ENCODE measurements at places on chromosomes 1 and 21.
A peak's percentile ranks its signal among the peaks of the same experiment; 100 is the strongest.

DNA sequence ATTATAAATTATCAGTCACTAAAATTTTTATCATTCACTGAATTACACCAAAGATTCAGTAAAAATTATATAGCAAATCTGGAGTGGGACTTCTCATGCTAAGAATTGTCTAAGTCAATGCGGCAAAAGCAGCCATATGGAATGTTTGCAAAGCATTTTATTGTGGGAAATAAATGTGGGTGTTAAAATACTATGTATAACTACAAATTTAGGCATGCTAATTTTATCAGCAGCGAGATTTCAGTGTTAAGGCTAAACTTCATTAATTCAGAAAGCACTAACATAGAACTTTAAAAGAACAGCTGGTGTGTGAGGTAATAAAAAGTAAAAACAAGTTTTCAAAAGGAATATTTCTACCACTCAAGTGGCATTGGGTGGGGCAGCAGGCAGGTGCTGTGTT lies 21.4 kb downstream of the COLGALT2 start:
- DNase-seq, result no peak

DNA sequence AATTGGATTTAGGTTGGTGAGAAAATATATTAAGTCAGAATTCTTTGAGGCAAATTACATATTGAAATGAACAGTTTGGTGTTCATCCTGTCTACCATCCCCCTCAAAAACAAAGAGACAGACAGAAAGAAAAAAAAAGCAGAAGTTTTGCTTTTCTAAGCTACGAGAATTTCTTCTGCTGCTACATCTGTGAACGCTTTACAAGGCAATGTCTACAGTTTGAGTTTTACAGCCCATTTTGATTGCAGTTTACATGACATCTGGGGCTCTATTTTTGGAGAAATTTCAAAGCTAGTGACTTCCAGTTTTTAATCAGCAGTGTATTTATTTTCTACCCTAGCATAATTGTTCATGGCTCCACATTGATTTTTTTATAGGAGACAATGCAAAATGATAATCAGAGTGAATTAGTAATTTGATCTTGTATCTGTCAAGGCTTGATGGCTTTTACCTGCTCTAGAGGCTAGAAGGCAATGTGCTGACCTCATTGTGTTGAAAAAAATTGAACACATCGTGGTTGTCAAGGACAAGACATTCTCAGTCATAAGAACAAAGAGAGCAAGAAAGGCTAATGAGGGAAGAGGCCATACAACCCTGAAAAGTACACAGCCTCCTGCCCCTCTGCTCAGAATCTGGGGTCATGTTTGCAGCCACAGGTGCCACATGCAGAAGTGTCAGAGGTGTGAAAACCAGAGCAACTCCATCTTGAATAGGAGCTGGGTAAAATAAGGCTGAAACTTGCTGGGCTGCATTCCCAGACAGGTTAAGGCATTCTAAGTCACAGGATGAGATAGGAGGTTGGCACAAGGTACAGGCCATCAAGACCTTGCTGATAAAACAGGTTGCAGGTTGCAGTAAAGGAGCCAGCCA lies 201.0 kb upstream of the CAMK1G start:
- DNase-seq, result no peak

DNA sequence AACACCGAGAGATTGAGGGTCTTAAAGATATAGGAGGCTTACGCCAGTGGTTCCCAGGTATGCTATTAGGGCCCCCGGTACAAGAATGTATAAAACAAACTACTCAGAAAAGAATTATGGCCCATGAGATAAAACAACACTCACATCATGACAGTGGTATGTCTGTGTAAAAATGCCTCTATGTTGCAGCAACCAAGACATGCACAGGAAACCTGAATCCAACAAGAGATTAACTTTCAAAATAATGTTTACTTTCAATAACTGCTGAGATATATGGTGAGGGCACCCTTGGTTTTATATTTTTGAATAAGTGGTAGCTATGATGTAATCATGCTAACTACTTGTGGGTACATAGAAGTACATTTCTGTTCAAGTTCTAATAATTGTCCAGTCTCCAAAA lies 74.9 kb downstream of the PUM1 start:
- peak; percentile 54 for DNase-seq

- no peak for DNase-seq
Measured at GRCh38 chr1:97824624-97825023, 96.2 kb downstream of the DPYD start.

- DNase-seq, result no peak
Measured at GRCh38 chr1:177301425-177302124, 130.8 kb downstream of the BRINP2 start.

GRCh38 chr1:111656086-111657017 lies 36.8 kb downstream of the RAP1A start:
- DNase-seq, result peak; percentile 71

DNA sequence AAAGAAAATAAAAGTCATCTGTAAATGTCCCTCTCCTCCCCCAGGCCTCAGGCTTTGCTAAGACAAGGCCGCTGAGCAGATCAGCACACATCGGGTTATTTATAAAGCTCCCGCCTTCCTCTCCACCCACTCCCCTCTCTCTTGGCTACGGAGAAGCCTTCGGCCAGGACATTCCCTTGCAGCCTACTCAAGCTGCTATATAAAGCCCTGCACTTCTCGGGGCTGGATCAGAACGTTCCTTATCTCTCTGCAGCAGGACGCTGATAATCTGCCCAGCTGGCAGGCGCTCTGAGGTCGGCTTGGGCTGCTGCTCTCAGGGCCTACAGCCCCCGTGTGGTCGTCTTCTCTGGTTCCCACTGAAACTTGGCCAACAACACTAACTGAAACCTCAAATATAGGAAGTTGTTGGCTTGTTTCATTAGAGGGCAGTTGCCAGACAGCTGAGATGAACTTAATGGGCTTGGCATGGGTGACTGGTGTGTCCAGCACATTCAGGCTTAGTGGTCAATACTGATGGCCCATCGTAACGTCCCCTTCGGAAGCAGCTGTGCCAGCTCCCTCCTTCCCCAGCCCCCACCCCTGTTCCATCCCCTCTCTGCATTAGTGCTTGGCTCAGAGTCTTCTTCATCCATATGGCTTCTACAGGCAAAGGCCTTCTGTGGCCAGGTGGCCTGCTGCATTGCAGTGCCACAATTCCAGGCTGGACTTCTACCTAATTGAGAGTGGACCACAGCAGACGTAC lies 64.6 kb downstream of the IER5 start:
- DNase-seq, result peak; percentile 76

DNA sequence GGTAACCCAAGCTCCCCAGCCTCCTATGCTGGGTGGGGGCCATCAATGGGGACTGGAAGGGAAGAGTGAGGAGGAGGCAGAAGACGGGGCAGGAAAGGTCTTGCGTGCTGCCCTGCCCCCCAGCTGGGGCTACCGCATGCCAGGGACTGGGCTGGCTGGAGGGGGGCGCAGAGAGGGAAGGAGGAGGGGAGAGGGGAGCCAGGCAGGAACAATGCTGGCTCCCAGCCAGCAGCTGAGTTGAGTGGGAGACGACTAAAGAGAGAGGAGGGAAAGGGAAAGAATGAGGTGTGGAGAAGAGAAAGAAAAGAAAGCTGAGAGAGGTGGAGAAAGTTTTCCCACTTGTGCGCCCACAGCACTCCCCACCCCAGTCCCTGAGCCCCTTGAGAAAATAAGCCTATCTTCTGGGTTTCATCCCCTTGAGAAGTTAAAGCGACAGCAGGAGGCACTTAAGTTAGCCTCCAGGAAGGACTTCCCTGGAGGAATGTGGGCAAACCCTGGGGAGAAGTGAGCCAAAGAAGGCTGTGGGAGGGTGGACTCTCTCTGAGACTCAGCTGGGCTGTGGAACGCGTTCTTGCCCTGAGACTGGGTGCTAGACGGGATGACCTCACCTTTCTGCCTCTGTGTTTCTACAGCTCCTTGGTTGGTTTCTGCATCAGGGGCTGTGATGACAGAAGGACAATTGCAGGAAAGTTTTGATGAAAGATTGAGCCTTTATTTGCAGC lies 12.9 kb upstream of the NES start:
- DNase-seq, result no peak

DNA sequence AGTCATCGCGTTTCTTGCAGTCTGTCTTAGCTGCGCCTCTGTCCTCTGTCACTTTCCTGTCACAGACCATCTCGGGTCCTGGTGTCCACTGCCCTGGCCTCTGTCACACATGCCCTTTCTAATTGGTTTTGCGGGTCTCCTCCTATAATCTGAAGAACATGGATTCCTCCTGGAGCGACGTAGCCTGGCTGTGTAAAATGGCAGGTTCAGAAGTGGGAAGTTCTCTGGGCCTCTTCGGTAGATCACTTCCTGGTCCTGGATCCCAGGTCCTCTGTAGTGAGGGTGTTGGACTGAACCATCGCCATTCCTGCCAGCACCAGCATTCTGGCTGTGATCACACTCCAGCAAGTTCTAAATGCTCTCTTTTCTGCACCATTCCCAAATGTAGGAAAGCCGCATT lies 857 bp downstream of the FAM3B start:
- no peak for DNase-seq

GRCh38 chr1:51523931-51524330 lies 4.9 kb upstream of the EPS15 start:
- DNase-seq, result no peak

DNA sequence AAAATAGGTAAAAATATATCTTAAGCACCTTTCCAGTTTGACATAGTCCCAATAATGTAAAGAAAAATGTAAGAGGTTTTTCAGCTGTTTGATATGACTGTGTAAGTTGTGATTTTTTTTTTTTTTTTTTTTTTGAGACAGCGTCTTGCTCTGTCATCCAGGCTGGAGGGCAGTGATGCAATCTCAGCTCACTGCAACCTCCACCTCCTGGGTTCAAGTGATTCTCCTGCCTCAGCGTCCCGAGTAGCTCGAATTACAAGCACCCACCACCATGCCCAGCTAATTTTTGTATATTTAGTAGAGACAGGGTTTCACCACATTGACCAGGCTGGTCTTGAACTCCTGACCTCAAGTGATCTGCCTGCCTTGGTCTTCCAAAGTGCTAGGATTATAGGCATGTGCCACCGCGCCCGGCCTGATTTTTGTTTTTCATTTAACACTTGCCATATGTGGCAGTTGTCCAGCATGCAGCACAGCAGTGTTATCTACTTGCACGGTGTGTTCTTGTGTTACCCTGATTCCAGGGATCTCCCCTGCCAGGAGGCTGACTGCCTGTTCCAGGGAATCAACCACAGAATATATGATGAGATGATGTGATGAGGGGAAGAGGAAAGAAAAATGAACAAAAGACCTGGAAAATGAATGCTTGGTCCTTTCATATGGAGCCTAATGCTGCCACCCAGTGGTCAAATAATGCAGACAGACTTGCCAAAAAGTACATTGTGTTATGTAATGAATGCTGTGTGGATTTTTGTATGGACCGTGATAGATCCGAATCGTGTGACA lies 79.0 kb downstream of the RAVER2 start:
- peak; percentile 75 for DNase-seq

GRCh38 chr1:94544706-94545490 lies 3.3 kb upstream of the F3 start:
- peak; percentile 85 for DNase-seq

- no peak for DNase-seq
Measured at GRCh38 chr1:107228704-107229371, 88.0 kb downstream of the NTNG1 start.

DNA sequence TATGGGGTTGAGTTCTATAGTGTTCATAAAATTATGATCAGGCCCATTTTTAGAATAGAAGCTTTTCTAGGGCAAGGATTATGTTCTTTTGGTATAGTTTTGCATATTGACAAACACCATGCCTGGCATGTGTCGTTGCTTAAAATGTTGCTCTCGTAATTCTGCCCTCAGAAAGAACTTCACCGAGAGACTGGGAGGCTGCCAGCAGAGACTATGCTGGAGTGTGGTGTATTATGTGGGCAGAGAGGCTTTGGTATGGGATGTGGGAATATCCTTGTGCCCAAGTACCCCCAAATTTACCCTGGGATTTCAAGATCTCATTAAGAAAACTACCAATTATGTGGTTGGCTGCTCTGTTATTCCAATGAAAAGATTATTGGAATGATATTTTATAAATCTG lies 27.9 kb downstream of the PGM1 start:
- no peak for DNase-seq

GRCh38 chr1:159949981-159950381 lies 4.1 kb downstream of the SLAMF9 start:
- no peak for DNase-seq

GRCh38 chr1:169892927-169893644 lies 610 bp downstream of the SCYL3 start:
- peak; percentile 59 for DNase-seq

DNA sequence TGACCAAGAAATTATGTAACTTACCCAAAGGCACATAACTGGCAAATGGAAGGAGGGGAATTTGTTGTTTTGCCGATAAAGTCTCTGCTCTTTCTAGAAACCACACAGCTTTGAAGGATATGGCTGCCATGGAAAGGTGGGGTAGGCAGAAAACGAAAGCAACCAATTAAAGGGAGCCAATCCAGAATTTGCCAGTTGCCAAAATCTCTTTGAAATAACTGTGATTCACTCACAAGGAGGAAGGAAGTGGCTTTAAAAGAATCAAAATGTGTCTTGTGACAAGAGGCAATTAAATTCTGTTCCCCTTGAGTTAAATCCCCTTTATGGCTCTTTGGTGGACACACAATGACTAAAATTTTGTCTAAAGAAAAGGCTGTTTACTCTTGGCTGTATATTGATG lies 61.2 kb upstream of the CCDC190 start:
- no peak for DNase-seq

GRCh38 chr1:241645199-241645598 lies 5.0 kb upstream of the CHML start:
- no peak for DNase-seq

GRCh38 chr1:68046423-68046822 lies 4.0 kb downstream of the DIRAS3 start:
- DNase-seq, result no peak
